ENCODE measurements at places on chromosomes 6 and 20. TPM values are rescaled to one million over a fixed set of nuclear protein-coding genes. Genes with fewer than 3 reads are reported as not detected.

The TXLNB gene
- 1.9 TPM for total RNA-seq

The DACT2 gene
- total RNA-seq: not detected

The SPAG4 gene
- total RNA-seq: 4.7 TPM

The COL20A1 gene
- not detected for total RNA-seq

The GMNN gene
- total RNA-seq: 9.9 TPM

The FOXA2 gene
- 0.09 TPM for total RNA-seq

The POLR1C gene
- total RNA-seq: 22.8 TPM

The C6orf62 gene
- total RNA-seq: 42.3 TPM

The SAMD10 gene
- 0.34 TPM for total RNA-seq

The PRRT1 gene
- total RNA-seq: 0.09 TPM
